ENCODE measurements at places on chromosomes 7 and 10.

- no peak for DNase-seq
These were observed 296.4 kb downstream of the ADARB2 start for GRCh38 chr10:1440897-1441296.

GRCh38 chr7:36277249-36277542 is 112.5 kb upstream of the ANLN start:
- no peak for DNase-seq

- DNase-seq: no peak
These were observed 29.3 kb downstream of the MAPK8 start for GRCh38 chr10:48335788-48336187.

- no peak for DNase-seq
These were observed 574.4 kb downstream of the TNS3 start for GRCh38 chr7:47007471-47007870.

DNA sequence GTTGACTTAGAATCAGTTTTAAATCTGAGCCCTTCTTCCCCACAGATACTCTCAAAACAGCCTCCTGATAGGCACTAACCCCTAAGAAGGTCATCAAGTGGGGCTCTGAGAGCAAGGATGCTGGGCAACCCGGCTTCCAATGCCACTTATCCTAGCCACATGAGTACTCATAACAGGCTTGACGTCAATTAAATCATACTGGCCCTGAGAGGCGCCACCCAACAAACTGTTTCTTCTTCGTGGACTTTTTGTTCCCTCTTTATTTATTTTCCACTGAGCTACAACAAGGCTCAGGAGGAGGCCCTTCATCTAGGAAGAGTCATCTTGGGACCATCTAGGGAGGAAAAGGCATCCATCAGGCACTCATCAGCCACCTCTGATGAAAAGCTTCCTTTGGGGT is 255.9 kb downstream of the KCNMA1 start:
- no peak for DNase-seq

DNA sequence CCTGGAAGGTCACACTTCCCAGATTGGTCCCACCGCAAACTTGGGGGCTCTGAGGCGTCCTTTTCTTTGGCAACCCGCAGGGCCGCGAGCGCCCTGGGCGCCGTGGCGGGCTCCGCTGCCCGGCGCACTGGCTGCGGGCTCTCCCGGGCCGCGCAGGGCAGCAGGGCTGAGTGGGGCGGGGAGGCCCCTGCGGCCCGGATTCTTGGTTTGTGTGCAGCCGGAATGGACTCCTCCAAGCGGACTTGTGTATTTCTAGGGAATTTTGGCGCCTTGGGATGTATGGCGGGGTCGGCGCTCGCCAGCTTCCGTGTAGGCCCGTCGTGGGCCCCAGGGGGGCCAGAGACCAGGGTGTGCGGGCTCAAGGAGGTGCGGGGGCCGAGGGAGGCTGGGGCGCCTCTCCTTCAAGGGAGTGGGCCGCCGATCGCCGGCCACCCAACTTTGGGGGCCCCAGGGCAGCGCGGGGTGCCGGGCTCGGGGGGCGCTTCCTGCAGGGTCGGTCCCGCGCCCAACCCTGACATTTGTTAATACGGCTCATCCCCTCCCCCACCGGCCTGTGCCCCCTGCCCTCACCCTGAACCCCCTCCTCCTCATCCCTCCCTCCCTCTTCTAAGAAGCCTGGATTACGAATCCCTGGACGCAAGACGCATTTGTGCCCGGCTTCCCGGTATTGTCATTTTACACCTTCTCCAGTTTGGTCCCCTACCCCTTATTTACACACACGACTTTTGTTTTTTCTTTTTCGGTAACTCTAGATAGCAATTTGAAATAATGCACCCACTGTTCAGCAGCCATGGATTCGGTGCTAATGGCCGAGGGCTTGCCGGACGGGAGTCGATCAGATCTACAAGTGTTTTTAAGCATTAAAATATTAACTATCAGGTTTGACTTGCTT is 2.5 kb downstream of the TCF7L2 start:
- DNase-seq: no peak

DNA sequence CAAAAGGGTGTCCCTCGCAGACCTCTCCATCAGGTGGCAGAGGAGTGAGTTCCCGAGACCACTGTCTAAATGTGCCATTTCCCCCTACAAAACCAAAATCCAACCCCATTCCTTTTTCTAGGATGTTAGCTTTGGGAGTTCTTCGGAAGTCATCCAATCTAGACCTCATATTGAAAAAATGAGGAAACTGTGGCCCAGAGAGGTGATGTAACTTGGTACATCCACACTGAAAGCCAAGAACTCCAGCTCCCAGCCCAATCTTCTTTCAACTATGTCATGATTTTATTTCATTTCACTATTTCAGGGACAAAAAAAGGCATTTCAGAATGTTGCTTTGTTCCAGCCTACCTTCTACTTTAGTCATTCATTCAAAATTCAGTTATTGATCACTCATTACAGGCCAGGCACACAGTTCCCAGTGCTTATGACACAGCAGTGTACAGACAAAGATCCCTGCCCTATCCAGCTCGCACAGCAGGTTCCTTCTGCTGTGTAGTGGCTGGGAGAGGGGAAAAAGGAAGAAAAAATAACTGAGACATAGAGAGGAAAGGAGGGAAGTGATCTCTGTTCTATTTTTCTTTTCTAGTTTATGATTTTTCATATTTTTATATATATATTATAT is 35.8 kb downstream of the SCRN1 start:
- DNase-seq: no peak

GRCh38 chr10:1581189-1581588 is 156.1 kb downstream of the ADARB2 start:
- no peak for DNase-seq

DNA sequence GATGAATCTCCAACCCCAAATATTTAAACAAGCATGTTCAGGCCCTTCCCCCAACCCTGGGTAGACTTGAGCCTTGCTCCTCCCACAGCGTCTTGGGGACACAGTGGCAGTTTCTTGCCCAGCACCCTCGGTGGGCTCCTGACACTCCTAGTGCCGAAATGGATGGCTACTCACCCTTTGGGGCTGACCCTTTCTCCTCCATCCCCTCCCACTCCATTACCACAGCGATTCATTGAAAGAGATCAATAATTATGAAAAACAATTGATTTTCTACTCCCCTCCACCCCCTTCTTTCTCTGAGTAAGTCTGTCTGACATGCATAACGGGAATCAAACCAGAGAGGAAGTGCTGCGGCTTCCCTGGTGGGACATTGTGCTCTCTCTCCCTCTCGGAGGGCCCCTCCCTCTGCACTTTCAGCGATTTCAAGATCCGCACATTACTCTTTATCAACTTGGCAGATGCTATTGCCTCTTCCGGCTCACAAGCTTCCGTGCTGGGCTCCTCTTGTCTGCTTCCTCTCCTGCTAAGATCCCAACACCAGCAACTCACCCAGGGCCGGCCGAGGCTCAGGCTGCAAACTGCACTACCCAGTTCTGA is 79.0 kb upstream of the PLXNA4 start:
- DNase-seq: peak; percentile 9

DNA sequence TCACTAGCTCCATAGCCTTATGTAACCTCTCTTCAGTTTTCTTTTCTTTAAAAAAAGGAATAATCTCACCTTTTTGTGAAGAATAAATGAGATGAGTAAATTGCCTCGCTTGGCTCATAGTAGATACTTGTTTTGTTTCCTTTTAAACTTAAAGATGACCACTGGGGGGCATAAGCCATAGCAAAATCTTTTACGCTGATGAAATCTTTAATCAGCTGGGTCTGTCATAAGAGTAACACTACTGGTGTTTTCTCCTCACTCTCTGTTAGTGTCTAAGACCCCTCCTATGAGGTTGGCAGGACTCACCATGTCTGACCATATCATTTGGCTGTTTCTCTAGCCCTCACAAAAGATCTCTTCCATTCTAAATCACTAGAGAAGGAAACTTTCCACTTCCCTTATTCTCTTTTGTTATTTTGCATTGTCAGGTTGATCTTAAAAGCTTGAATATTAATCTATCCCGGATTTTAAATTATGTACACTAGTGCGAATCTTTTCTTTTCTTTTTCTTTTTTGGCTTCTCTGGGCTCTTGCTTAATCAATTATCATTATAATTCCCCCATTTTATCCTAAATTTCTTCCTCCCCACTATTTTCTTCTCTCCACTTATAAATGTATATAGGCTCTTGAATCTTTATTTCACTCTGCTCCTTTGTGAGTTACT is 12.5 kb downstream of the STAG3 start:
- no peak for DNase-seq

- no peak for DNase-seq
These were observed 558.2 kb upstream of the PFKP start for GRCh38 chr10:2509081-2509531.

DNA sequence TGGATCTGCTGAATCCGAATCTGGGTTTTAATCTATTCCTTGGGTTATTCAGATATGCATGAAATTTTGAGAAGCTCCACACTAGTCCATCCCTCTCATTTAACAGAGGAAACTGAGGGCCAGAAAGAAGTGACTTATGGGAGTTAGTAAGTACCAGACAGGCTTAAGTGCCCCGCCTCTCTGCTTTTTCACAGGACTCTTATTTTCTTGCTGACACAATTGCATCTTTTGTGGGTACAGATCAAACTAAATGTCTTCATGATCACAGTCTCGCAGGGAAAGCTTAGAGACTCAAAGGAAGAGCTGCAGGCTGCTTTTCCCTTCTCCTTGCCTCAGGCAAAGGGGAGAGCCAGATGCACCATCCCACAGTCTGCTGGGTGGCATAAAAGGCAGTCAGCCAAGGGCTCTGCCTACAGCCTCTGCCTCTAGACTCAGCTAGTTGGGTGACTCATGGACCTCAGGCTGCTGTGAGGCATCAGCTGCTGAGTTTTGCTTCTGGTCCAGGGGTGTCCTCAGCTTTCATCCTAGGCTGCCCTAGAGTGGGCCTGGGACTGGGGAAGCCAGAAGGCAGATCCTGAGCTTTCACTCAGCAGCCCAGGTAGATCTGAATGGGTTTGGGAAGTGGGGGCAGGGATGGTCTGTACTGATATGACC is 11.6 kb downstream of the GOLGA7B start:
- DNase-seq: no peak

DNA sequence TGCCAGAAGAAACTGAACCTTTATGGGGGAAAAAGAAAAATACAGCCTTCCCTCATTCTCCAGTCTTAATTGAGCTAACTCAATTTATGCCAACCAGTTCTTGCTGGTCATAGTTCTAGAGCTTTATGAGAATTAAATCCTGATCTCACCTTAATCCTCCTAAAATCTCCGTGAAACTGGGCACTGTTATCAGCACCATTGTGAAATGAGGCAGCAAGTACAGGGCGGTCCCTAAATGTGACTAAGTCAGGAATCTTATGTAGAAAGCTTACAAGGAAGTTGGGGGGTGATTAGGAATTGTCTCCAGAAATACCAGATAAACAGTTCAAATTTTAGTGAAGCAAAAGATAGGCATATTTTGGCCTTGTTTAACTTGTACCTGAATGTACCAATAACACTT is 10.7 kb upstream of the INSYN2A start:
- DNase-seq: no peak

DNA sequence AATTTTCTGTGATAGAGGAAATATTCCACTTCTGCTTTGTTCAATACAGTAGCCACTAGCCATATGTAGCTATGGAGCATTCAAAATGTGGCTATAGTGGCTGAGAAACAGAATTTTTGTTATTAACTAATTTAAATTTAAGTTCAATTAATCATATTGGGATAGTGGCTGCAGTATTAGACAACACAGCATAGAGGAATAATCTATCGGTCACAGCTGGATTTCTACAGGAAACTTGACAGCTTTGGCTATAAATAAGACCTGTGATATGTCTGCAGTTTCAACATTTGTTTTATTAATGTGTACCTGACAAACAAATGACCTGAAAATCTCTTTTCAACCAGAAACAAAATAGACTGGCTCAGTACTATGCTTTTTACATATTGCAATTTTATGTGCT is 953.2 kb downstream of the CNTNAP2 start:
- no peak for DNase-seq

DNA sequence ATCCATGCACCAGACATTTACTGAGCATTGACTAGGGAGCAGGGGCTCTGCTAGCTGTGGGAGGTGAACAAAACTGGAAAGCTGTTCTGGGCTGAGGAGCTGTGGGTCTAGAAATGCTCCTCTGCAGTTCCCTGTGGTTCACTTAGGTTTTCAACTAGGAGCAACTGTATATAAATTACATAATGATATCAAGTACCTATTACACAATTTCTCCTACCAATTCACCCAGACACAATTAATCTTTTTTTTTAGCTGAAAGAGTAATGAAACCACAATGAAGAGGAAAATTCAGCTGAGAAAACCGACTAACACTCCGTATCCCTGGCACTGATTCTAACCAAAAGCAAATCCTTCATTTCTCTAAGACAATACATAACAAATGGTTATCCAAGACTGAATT is 39.4 kb downstream of the COL28A1 start:
- no peak for DNase-seq

GRCh38 chr7:14403587-14403986 is 414.1 kb upstream of the ETV1 start:
- DNase-seq: no peak

DNA sequence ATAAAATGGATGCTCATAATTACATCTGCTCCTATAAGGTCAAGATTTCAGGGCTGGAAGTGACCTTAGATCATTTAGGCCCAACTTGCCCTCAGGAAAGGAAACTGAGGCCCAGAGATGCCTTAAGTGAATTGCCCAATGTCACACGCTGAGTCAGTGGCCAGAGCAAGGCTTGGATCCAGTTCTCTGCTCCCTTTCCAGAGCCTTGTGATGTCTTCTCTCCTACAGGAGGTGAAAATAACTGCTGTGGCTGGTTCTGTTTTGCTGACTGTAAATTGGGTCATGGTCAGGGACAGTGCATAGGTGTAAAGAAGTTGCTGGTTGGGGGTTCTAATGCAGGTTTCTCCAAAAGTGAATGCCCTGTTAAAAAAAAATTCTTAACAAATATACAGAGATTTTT is 91.3 kb downstream of the TCF7L2 start:
- DNase-seq: no peak

DNA sequence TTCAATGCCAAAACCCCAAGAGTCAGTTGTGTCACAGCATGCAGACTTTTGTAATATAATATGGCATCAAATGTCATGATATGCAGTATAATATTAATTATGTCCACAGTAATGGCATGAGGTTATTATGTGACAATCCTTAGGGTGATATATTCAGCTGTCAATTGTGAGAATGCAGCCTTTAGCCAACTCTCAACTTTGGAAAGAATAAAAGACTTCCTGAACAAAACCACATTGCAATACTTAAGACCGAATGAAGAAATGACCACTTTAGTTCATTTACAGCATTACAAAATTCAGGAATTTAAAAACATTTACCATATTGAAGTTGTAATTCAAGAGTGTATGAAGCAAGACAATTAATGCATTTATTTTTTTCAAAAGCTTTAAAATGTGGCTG is 45.4 kb downstream of the CPVL start:
- no peak for DNase-seq

DNA sequence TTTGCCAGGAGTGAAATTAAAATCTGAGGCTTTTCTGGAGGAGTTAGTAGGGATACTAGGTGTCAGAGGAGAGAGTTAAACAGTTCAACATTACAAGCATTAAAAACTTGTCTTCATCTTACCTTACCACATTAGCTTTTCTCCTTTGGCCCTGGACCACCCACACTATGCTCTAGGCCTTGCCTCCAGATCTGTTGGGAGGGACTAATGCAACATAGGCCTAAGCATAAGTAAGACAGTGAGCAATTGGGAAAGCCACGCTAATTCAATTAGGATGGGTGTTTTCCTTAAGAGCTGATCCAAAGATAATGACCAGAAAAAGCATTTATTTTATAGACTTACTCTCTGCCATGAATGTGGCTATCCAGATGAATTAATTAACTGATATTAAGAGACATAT is 158.9 kb downstream of the ELMO1 start:
- DNase-seq: no peak

- no peak for DNase-seq
These were observed 55.4 kb downstream of the SLC37A3 start for GRCh38 chr7:140342727-140343514.

Measured in stimulated activated CD4-positive, alpha-beta T cell treated with anti-CD3 and anti-CD28 coated beads, Interleukin-1b, Interleukin-23, amount 100 ng/mL, for 4 hours (primary cell).